Uterine smooth muscle cell (primary cell): ENCODE measurements at places on chromosomes 3 and 15. TPM values are rescaled to one million over a fixed set of nuclear protein-coding genes. Genes with fewer than 3 reads are reported as not detected.

Gene KLHL40
- total RNA-seq = not detected in 2 replicates

Gene CFAP100
- total RNA-seq = not detected in 2 replicates

Gene TPRG1
- 0.87 and 1.8 TPM in 2 replicates for total RNA-seq

Gene SPATA12
- total RNA-seq = 0.11 TPM in 1 of 2 replicates, not detected in the other

Gene DTWD1
- total RNA-seq = 35.7 and 37.0 TPM in 2 replicates

Gene ERICH6
- total RNA-seq = 0.22 TPM in 1 of 2 replicates, not detected in the other

Gene PARP3
- total RNA-seq = 17.6 and 23.5 TPM in 2 replicates

Gene CHRNA3
- not detected in 2 replicates for total RNA-seq

Gene EPHA6
- 0.22 TPM in 1 of 2 replicates, not detected in the other for total RNA-seq
